PC-9 (cell line): ENCODE measurements at places on chromosomes 1 and 21. TPM values are rescaled to one million over a fixed set of nuclear protein-coding genes. Genes with fewer than 3 reads are reported as not detected.
A peak's percentile ranks its signal among the peaks of the same experiment; 100 is the strongest.

GRCh38 chr1:147853391-147853790 lies 49.2 kb upstream of the GJA8 start:
- H3K27me3 ChIP-seq: no peaks in the 10 kb centered on the region
- DNase-seq: peak; percentile 49
- H3K4me1 ChIP-seq: peaks cover 57% of the 10 kb centered on the region
- no peaks in the 10 kb centered on the region for H3K36me3 ChIP-seq
- H3K4me3 ChIP-seq: no peak overlapping the region

The ZNF648 gene
- total RNA-seq: not detected in 2 replicates

The ADCY10 gene
- 0.28 and 0.46 TPM in 2 replicates for total RNA-seq

DNA sequence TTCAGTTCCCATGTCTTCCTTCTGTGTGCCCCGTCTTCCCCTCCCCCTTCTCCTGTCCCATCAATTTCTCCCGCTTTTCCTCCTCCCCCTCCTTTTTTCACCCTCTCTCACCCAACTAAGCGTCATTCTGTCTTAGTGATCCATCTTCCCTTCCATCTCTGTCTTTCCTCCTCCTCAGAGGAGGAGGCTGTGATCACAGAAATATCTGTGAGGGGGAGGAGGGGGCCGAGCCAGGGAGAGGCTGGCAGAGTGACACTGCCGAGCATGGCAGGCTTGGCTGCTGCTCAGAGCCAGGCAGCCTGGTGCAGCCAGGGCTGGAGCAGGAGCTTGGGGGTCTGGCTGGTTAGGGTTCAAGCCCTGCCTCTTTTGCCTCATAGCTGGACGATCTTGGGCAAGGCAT lies 7.6 kb downstream of the HTR6 start:
- H3K4me1 ChIP-seq: no peaks in the 10 kb centered on the region
- no peaks in the 10 kb centered on the region for H3K27me3 ChIP-seq
- H3K27ac ChIP-seq: no peak overlapping the region
- H3K4me3 ChIP-seq: no peak overlapping the region
- DNase-seq: no peak

GRCh38 chr1:30930631-30931173 lies 22.1 kb upstream of the SDC3 start:
- H3K36me3 ChIP-seq: no peaks in the 10 kb centered on the region
- H3K4me3 ChIP-seq: no peak overlapping the region
- no peaks in the 10 kb centered on the region for H3K27me3 ChIP-seq
- DNase-seq: no peak
- H3K4me1 ChIP-seq: no peaks in the 10 kb centered on the region
